ENCODE measurements at places on chromosomes 1 and 21.

DNA sequence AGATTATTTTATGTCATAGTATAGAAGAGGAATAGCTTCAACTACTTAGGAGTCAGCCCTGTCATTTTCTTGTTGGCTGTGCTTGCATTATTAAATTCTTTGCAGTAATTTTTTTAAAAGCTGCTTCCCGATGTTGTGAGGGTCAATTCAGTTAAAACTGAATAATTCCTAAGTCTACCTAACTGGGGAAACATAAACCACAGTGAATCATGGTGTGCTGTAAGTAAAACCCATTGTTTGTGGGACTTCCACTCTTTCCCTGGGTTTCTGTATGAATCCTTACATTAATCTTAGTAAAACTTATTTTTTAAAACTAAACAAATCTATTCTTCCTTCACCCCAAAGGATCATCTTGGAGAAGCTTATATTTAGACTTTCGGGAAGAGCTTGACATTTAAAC lies 4.4 kb downstream of the SUCO start:
- DNase-seq = no peak

DNA sequence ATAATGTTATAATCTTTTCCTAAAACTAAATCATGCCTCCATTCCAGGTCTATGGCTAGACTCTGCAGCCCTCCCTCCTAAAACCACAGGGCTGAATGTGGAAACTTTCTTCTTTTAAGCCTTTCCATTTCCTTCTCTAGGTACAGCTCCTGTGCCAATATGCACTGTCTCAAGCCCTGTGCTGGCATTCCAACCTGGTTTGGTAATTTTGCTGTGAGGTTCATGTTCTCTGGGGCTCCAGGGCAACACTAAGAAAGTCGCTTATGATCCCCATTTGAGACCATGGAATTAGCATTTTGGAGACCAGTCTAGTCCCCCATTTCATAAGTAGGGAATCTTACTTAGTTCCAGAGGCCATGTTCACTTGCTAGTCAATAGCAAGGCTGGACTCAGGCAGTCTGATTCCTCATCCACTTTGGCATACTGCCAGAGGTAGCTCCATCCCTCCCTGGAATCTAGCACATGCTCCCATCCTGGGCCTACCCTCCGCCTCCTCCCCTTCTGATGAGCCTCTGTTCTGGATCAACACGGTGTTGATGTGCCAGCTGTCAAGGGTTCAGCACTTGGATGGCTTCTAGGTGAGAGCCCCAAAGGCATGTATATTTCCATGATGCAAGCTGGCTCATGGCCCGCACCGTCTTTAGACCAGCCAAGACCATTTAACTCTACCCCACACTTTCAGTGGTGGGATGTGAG lies 36.5 kb downstream of the ZMYND12 start:
- DNase-seq = no peak

GRCh38 chr1:231181271-231181670 lies 19.4 kb downstream of the TRIM67 start:
- no peak for DNase-seq

GRCh38 chr1:36517011-36517771 lies 34.5 kb upstream of the CSF3R start:
- DNase-seq = no peak

DNA sequence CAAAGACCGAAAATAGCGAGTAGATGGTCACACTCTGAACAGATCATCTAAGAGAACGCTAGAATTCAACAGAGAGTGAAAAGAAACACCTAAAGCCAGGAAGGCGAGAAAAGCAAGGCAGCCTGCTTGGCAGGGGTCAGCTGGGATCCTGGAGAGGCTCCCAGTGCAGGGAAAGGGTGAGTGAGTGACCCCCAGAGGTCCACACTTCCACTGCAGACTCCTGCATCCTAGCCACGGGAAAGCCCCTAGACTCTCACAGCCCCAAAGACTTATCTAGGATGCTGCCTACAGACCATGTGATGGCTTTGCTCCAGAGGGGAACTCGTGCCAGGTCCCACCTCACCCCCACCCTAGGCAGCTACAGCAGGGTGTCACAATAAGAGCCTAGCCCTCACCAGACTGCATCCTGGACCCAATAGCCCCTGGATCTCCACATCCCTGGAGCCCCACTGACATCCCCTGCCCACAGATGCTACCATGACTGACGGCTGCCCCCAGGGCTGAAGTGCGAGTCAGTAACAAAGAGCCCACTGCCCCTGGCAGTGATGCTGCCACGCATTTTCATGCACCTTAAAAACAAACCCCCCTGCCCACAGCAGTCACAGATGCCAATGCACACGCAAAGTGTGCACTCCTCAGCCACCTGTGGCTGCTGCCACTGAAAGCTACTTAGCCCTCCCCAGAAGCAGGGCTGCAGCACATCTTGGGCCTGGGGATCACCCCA lies 62.2 kb downstream of the PSMG1 start:
- no peak for DNase-seq

- DNase-seq = peak; percentile 99
Observed at GRCh38 chr1:164748253-164748899, 189.4 kb downstream of the PBX1 start.

- no peak for DNase-seq
Observed at GRCh38 chr1:58157256-58157655, 389.3 kb downstream of the OMA1 start.

GRCh38 chr1:61271412-61271789 lies 189.0 kb downstream of the NFIA start:
- no peak for DNase-seq

GRCh38 chr1:244599937-244600350 lies 53.0 kb upstream of the DESI2 start:
- DNase-seq = peak; percentile 95

DNA sequence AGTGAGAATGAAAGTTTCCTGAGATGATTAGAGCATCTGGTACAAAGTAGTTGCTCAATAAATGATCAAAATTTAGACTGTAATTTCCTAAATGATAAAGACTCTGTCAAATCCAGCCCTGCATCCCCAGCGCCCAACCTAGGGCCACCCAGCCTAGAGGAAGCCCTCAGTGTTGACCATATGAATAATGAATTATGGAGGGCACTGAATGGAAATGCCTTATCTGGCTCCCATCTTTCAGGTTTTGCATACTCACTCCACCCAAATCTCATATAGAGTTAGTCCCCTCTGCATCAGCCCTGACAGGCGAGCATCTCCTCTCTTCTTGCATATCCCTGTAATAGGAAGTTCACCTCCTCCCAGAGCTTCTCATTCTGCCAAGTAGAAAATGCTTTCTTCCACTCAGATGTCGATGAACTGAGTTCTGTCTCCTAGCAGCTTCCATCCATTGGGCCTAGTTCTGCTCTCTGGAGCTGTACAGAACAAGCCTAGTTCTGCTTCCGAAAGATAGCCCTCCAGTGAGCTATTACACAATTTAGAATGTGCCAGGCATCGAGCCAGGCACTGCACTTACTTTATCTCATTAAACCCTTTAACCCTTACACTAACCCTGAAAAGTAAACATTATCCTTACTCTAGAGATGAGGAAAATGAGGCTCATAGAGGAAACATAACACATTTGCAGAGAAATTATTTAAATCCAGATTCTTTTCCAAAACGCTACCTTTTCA lies 20.9 kb downstream of the COA7 start:
- peak; percentile 33 for DNase-seq

DNA sequence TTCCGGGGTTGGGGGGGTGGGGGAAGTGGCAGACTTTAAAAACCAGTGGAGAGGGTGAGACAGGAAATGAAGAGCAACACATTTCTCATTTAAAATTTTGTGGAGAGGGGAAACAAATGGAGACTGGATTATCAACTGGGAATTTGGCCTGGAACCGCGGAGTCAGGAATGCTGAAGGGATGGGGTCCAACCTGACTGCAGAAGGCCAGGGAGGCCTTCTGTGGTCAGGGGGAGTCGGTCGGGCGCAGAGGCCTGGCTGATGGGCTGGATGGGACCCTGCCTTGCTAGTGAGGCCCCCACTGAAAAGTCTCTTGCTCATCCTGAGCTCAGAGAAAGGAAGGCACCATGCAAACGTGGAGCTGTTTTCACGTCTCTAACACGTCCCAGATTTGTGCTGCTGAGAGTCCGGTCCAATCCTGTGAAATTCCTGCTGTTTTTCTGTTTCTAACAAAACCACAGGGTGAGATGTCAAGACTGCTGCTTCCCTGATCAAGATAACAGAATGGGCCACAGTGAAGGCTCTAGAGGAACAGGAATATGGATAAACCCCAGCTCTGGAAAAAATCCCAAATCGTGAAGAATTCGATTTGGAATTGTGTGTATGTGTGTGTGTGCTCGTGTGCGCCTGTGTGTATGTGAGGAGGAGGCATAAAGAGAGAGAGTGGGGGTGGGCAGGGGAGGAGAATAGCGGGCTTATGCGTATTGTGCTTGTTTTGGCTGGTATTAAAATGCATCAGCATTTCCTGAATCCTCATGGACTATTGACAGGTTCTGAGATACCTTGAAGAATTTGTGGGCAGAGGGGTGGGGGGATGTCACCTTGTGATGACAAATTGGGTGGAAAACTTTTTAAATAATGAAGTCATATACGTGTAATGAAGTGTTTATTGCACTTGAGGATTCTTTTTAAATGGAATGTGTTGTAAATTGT lies 117.4 kb downstream of the NGF start:
- no peak for DNase-seq

DNA sequence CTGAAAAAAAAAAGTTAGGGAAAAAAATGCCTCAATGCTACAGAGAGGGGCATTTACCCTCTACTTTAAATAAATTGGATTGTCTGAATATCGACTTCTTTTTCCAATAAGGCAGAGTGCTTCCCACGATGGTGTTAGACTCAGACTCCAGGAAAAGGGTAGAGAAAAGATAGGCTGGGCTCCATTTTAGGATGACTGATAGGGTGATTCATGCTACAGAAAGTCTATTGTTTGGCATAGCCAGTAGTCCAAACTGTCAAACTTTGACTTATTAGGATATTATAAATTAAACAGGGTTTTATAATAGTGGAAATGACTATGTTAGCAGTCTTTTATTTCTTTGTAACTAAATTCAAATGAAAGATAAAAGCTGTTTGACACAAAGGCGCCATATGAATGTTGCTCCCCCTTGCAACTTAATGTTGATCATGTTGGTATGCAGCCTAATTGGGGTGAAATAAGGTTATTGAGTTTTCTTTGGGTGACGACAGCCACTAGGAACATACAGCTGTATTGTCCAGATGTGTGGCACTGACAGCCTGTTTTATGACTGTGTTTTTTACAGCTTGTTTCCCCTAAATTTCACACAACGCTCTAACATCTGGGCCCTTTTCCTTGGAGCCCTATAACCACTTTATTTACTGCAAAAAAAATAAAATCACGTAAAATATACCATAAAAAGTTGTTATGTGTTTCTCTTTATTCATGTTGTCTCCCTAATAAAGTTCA lies 69.3 kb downstream of the SPAG17 start:
- peak; percentile 56 for DNase-seq

- DNase-seq = no peak
Observed at GRCh38 chr1:66373157-66373591, 160.8 kb upstream of the SGIP1 start.

DNA sequence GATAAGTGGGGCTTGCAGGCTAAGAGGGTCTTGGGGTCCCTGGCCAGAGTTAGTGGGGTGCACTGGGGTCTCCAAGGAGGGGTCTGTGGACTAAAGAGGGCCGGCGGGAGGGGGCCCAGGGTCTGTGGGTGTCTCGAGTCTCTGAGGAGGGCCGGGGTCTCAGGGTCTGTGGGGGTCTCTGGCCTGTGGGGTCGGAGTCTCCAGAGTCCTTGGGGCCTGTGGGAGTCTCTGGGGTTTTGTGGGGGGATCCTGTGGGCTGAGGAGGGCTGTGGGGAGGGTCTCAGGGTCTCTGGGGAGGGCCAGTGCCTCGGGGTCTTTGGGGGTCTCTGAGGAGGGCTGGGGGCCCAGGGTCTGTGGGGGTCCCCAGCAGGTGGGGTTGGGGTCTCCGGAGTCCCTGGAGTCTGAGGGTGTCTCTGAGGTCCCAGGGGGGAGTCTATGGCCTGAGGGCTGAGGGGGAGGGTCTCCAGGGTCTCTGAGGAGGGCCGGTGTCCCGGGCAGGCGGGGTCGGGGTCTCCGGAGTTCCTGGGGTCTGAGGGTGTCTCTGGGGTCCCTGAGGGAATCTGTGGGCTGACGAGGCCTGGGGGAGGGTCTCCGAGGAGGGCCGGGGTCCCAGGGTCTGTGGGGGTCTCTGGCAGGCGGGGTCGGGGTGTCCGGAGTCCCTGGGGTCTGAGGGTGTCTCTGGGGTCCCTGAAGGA lies 628 bp upstream of the PLEKHM2 start:
- no peak for DNase-seq

DNA sequence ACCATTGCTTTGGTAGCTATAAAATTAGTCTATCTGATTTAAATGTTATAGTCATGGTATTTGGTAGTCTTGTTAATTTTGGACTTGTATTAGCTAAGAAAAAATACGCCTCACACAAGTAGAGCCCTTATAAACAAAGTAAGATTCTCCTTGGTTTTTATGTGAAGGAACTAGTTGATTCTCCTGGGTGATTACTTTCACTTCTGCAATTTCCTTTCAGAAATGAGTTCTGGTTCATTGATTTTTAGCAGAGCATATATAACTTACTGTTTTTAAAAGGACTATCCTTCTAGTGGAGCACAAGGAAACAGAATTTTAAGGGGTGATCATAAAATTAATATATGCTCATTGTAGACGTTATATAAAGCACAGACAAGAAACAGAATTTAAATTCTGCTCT lies 120.1 kb downstream of the BACH1 start:
- DNase-seq = no peak

GRCh38 chr1:165408518-165408917 lies 36.4 kb downstream of the RXRG start:
- peak; percentile 41 for DNase-seq

DNA sequence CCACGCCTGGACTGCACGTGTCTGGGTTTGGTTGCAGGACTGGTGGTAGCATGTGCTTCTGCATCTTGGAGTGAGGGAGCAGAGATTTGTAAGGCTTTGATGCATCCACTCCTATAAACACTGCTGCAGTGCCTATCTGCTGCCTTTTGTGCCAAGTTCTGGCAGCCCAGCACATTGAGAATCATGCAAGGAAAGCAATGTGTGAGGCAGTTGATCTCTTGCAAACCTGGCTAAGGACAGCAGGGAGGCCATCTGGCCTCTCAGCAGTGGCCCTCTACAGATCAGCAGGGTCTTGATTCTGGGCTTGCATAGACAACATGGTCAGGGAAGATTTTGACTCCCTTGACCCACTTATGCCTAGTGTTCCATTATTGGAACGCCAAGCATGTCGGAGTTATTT lies 81.2 kb upstream of the COA6 start:
- DNase-seq = no peak

DNA sequence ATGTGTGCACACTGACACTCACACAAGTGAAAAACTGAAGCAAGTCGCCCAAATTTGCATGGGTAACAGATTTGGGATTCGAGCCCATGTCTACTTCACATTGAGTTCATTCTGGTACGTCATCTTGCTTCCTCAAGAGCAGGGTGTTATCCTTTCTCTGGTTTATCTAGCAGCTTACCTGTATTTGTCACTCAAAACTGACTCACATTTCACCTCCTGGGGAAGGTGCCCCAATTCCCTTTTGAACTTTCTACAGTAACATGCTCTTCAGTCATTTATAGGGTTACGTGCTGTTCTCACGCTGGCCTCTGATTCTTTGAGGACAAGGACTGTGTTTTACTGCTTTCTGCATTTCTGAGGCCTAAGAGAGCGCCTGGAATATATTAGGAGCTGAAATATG lies 162.8 kb downstream of the PDE4B start:
- DNase-seq = no peak

Data from EH (cell line).